Activated CD4-positive, alpha-beta T cell treated with anti-CD3 and anti-CD28 coated beads for 1 hour (primary cell): ENCODE measurements at places on chromosomes 3 and 15.

DNA sequence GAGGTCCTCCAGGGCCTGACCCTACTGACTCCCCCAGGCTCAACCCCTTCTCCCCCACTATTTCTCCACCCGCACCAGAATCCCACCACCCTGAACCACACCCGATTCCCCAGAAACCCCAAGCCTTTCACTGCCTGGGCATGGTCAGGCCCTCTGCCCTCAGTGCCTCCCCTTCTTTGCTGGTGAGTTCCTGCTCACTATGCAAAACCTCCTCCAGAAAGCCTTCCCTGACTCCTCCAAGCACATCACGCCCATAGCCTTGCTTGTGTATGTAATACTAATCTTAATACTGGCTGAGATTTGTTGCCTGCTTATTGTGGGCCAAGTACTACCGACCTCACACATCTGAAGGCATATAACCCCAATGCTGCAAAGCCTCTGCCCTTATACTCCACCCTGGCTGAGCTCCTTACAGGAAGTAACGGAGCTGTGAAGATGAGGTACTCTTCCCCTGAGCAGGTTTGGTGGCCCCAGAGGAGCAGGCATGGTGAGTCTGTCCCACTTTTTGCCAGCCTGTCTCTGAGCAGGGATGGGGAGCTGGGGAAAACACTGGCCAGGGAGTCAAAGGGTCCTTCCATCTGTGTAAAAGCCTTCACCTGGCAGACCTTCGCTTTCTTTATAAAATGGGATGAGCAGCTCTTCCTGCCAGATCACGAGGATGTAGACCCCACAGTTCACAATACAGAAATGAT is 9.5 kb downstream of the RAB6B start:
- no peak for DNase-seq

- no peak for DNase-seq
These were observed 106.1 kb upstream of the NDN start for GRCh38 chr15:23793191-23793680.

DNA sequence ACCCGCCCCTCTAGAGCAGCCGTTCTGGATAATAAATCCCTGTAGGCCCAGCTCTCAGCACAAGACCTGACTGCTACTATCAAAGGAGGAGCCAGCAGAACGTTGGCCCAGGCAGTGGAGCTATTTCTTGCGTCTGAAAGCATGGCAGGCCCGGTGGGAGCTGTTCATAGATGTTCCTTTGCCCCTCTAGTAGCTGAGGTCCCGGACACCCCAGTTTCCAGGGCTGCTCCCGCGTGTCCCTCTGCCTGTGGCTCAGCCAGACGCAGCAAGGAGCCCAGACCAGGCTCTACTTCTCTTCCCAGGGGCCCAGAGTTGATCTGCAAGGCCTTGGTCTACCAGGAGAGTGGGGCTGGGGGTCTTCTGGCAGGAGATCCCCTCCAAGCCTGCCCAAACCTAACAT is 76.1 kb downstream of the FAM174B start:
- DNase-seq, result no peak

DNA sequence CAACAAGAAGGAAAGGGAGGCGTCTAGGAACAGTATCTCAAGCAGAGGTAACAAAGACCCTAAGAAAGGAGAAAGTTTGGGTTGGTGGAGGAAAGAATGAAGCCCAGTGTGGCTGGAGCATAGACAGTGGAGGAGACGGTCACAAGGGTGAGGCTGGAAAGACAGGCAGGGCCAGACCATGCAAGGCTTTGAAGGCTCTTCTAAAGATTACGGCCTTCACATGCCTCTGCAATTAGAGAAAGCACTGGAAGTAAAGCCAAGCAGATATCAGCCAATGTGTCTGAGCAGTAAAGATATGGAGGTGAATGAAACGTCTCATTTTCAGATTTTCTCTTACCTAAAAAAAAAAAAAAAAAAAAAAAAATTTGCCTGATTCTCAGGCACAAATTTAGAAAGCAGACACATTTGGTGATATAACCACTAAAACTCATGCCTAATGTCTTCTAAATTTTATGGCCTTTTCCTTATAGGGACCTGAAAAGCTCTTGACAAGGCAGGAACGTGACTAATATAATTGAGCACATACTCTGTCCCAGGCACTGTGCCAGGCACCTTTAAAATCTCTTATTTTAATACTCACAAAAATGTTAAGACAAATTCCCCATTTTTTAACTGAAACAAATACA is 184.1 kb downstream of the MECOM start:
- DNase-seq, result no peak

- DNase-seq, result no peak
These were observed 140.2 kb upstream of the SKOR1 start for GRCh38 chr15:67685008-67685599.

- no peak for DNase-seq
These were observed 176.0 kb upstream of the BCHE start for GRCh38 chr3:166013073-166013679.

DNA sequence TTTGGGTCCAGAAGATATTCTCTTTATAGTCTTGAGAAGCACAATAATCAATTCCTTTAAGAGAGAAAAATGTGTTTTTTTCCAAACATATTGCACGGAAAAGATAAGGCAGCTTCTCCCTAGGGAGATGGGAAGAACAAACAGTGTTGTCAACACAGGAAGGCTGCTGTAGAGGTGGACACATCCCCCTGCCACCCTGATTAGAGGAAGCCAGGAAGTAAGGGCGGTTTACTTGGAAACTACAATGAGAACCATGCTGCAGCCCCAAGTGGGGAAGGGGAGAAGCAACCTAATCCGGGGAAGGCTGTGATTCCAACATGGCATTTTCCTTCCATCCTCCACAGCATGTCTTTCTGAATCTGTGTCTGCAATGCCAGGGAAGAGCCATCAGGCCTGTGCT is 256.9 kb upstream of the TGFBR2 start:
- DNase-seq, result no peak

- no peak for DNase-seq
These were observed 259.0 kb downstream of the MECOM start for GRCh38 chr3:169404520-169404890.

DNA sequence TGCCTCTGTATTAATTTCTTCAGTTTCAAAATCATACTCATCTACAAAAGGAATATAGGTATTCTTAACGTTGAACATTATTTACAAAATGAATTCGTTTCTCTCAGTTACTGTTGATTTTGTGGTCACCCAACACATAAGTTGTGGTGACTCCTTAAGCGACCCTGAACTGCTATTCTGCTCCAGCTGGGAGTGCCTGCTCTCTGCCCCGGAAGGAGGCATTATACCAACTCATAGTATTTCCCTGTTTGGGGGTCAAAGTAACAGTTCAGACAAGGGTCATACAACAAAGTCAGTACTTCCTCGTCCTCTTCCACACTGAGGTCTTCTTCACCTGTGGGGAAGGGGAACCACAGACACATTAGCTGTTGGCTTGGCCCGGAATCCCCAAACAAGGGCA is 75.7 kb upstream of the FAM3D start:
- DNase-seq, result no peak

GRCh38 chr15:64460724-64461720 is 644 bp downstream of the ZNF609 start:
- peak; percentile 8 for DNase-seq
